Ammon's horn (tissue), 1 donor: ENCODE measurements at places on chromosomes 1 and 21.

DNA sequence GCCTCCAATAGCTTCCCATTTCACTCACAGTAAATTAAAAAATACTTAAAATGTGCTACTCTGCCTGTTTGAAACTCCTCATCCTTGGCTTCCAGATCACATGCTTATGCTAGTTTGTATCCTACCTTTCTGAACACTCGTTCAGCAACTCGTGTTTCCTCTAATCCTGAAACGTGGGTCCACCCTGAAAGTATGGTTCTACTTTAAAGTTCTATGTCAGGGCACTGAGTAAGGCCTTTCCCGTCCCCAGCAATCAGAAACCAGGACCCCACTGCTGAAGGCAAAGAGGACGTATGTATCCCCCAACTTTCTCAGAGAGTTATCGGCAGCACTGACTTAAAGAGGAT, 419 bp upstream of the TSEN15 start:
- no peak for DNase-seq

- no peak for DNase-seq
Observed at GRCh38 chr1:19577036-19577435, 67.1 kb upstream of the NBL1 start.

DNA sequence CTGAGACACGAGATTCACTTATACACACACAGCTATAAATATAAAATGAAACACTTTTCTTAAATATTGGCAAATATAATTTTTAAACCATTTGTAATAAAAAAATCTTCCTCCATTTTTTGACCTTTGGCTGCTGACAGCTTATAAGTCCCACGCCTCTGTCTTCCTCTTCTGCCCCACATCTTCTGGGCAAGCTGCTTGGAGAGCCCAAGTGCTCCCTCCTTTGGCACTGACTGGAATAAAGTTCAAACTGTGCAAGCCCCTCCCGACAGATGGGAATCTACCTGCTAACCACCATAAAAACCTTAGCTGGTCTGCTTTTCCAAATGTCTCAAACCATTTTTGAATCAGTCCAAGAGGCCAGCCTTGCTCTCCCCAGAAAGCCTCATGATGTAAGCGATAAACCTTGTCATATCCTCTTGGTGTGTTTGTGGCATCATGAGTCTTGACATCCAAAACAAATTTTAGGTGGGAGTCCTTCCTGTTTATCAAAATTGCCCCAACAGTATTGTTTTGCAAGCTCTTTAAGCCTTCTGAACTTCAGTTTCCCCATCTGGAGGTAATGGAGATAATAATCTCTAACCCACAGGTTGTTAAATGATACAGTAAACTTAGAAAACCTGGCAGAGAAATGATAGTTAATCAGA, 99.8 kb downstream of the SNX7 start:
- DNase-seq, result no peak

GRCh38 chr1:205263580-205264190, 35.9 kb downstream of the TMCC2 start:
- DNase-seq, result no peak

- DNase-seq, result peak; percentile 80
Observed at GRCh38 chr21:42220138-42220701, 1.3 kb downstream of the ABCG1 start.

DNA sequence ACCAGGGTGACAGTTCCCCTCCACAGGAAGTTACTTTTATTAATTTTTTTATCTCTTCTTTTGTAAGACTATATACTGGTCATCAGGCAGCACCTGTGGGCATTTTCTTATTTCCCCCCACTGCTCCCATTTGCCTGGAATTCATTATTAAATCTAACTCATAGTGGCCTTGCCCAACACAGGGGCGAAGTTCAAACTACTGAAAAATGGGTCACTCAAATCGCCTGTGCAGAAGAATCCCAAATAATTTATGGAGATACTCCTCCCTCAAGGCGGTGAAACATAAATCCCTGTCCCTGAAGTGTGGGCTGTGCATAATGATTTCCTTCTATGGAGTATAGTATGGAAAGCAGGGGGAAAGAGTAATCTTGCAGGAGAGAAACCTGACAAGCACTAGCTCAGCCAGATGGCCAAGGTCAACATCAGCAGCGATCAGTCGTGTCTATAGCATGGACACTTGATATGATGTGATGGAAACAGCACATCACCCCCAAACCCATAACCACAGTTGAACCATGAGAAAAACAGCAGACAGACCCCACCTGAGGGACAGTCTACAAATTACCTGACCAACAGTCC, 7.9 kb downstream of the CAMK2N1 start:
- no peak for DNase-seq

DNA sequence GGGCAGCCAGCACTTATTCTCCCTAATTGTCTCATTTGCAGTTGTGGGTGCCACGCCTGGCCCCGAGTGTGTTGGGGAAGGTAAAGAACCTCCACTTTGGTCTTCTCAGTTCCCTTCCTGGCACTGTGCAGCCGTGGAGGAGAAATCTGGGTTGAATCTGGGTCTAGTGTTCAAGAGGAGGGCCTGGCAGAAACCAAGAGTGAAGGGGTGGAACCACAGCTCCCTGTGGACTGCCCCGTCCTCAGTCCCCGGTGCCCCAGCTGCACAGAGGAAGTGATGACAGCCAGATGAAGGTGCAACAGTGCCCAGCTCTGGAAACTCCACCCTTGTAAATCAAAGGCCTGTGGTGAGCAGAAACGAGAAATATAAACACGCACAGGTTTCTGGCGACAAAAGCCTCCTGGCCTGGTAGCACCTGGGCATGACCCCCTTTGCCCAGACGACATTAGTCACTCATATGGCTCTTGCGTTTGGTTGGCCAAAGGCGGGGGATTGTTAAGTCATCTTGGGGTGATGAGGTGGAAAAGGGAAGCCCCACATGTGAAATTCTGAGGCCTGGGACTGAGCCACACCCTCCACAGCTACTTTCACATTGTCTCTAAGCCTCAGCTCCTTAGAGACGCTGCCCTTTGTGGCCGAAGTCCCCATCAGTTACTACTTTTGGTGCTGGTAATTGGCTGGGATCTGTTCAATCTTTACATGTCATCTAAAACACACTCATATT, 4.2 kb upstream of the ECE1 start:
- no peak for DNase-seq

DNA sequence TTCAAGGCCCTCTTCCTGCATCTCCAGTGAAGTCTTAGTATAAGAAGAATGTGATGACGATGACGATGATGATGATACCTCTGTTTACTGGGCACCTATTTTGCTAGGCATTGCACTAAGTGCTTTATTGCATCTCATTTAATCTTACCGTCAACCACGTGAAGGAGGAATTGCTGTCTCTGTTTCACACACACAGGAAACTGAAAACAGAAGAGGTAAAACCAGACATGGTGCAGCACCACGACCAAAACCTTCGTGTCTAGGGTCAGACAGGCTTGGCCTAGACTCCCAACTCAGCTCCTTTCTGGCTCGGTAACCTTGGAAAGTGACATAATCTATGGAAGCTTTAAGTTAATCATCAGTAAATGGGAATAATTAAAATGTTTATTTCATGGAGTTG, 20.7 kb upstream of the KCNA2 start:
- no peak for DNase-seq

GRCh38 chr21:38878379-38879179, 72.8 kb downstream of the ETS2 start:
- DNase-seq, result no peak

- DNase-seq, result no peak
Observed at GRCh38 chr1:72526926-72527325, 244.6 kb upstream of the NEGR1 start.

- no peak for DNase-seq
Observed at GRCh38 chr1:71834601-71835441, 447.5 kb downstream of the NEGR1 start.

DNA sequence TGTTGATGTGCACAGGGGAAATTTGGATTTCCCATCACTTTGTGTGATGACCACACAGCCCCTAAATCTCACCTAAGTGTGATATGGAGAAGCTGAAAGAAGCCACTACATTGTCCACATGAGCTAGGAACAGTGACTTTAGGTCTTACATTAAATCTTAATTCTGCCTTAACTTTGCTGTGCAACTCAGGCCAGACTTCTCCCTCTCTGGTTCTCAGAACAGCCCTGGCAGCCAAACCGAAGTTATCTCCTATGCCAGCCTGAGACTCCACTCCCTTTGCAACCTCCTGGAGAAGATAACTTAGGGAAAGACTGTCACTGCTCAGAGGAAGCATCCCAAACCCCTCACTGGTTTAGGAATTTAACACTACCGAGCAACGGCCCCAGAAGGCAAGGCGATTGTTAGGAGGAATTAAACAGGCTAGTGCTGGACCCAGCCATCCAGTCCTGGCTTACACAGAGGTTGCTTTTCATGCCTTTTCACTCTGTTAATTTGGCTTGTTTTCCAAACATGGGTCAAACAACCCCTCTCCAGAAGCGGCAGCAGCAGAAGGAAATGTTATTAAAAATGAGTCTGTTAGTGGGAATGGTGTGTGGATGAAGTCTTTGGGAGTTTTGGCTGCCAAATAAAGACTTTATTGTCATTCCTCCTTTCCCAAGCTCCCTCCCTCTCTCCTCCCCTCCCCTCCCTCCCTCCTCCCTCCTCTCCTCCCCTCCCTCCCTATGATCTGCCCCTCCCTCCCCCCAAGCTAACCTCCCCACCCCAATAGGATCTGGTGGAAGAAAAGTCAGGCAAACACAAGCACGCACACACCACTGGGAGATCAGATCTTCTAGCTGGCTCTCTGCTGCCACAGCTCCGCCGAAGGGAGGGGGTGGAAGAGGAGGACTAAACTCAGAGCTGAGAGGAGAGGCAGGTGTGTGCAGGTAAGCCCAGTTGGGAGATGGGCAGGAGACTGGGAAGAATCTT, at the start of gene PRELP:
Gene PRELP (plus strand): TSS at position 795 of the 970 bp plus-strand sequence. CDS start 7,379 bp downstream, outside the sequence.
- peak; percentile 75 for DNase-seq

DNA sequence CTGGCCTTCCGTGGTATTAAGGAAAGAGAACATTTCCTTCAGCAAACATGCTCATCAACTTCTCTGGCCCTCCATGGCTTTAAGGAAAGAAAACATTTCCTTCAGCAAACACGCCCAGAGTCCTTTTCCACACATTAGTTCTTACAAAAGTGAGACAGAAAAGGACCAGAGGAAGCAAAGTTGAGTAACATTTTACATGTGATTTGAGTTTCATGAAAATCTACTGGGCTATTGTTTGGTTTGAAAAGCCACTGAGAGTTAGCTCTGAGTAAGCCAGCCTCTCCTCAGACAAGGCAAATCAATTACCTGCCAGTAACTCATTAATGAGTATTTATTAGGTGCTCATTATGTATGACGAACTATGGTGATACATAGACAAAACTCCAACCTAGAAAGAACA, 78.0 kb downstream of the NID1 start:
- no peak for DNase-seq

- DNase-seq, result peak; percentile 62
Observed at GRCh38 chr1:153945131-153945794, 1.3 kb downstream of the DENND4B start.

DNA sequence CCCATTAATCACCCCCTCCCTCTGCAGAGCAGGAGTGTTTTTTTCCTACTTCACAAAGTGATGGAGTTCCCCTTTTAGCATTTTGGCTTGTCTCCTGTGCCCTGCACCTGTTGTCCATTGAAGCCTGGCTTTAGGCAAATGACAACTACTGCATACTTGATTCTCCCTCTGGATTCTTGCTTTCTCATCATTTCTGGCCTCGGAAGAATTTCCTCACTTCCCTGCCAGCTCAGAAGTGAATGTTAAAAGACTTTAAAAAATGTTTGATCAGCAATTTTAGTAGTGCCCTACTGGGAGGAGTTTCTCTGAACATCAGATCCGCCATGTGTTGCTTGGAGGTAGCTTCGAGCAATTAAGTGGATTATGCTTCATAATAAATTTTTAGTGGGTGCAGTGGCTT, 28.1 kb downstream of the RCOR3 start:
- no peak for DNase-seq

- DNase-seq, result no peak
Observed at GRCh38 chr1:53371121-53371666, 43.3 kb upstream of the LRP8 start.

- DNase-seq, result peak; percentile 96
Observed at GRCh38 chr1:178093494-178093950, 382 bp upstream of the RASAL2 start.

- no peak for DNase-seq
Observed at GRCh38 chr1:25590096-25590824, 26.3 kb upstream of the MAN1C1 start.

DNA sequence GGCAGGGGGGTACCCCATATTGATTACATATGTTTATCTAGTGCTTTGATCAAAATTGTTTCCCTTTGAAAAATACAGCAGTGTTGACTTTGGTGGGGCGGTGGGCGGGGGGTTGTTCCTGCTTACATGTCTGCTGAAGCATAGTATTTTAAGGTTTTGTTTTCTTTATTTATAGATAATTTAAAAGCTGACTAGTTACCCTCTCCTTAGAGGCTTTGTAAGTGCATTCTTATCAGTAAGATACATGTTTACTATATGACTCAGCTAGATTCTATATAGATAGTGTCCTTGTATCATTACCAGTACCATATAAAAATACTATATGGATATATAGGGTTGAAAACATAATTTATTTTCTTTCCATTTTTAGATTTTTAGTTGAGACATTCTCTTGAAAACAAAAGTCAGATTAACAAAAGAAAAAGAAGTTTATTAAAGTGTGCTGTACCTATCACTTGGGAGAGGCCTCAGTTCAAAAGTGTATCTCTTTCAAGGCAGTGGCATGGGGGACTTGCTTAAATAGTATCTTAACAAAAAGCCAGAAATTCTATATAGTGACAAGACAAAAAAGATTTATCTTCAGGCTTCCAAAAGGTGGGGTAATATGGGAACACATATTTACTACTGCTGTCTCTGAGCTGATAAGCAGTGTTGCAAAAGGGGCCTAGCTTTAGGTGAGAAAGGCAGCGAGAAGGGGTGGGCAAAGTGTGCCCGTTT, 79.0 kb downstream of the HS2ST1 start:
- DNase-seq, result no peak

- no peak for DNase-seq
Observed at GRCh38 chr1:70840260-70840953, 207.2 kb downstream of the PTGER3 start.

DNA sequence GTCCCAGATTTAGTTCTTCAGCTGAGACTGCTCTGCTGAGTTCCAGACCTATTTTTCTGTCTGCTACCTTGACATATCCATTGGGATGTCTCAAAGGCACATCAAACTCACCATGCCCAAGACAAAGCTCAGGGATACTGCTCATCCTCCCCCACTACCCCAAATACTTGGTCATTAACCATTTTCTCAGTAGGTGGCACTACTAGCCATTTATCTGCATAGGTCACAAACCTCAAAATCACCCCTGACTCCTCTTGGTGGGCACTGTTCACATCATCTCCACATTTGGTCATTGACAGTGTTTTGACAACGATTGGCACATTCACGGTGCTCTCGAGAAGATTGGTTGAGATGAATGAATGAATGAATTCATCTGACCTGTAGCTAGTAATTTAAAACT, 32.1 kb downstream of the CACNA1S start:
- no peak for DNase-seq

GRCh38 chr1:92240034-92240433, 22.3 kb downstream of the C1orf146 start:
- no peak for DNase-seq
